ENCODE measurements at places on chromosomes 7 and 10.

GRCh38 chr7:155487509-155488482, 29.9 kb downstream of the EN2 start:
- no peak for DNase-seq

DNA sequence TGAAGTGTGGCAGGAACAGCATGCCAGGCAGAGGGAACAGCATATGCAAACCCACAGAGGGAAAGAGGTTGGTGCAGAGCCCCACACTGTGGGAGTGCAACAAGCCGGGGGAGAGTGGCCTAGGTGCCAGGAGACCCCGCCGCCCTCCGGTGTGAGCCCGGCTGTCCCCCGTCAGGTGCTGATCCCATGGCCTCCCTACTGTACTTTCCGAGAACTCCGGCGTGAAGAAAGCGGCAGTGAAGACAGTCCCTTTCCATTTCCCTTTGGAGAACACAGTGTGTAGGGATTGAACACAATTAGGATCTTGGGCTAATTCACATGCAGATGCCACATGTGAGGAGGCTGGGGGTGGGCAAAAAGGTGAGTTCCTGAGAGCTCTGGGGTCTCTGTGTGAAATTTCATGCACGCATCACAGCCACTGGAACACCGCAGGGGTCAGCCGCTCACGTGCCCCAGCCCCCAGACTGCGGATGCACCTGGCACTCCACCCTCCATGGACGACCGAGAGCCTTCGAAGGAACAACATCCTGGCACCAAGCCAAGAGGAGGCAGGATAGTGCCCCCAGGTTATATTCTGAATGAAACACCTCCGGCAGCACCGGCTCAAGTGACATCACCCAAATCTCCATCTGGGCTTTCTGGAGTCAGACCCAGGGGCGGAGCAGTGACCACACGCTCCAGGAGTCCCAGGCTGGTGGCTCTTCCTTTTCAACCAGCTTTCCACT, 82.1 kb upstream of the PPP2R2D start:
- DNase-seq, result no peak

DNA sequence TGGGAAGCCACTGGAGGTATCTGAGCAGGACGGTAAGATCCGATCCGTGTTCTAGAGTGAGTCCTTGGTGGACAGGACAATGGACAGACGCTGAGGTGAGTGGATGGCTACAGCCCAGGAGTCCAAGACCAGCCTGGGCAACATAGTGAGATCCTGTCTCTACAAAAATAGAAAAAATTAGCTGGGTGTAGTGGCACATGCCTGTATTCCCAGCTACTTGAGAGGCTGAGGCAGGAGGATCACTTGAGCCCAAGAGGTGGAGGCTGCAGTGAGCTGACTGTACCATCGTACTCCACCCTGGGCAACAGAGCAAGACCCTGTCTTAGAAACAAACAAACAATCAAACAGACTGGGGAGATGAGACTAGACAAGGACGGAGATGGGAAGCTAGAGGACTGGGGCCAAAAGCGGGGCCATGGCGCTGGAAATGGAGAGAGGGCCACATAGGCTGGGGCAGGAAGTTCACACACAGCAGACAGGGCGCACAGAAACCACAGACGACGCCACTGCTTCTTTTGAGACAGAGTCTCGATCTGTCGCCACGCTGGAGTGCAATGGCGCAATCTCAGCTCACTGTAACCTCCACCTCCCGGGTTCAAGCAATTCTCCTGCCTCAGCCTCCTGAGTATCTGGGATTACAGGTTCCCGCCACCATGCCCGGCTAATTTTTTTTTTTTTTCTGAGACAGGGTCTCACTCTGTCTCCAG, 24.7 kb downstream of the DAGLB start:
- no peak for DNase-seq

DNA sequence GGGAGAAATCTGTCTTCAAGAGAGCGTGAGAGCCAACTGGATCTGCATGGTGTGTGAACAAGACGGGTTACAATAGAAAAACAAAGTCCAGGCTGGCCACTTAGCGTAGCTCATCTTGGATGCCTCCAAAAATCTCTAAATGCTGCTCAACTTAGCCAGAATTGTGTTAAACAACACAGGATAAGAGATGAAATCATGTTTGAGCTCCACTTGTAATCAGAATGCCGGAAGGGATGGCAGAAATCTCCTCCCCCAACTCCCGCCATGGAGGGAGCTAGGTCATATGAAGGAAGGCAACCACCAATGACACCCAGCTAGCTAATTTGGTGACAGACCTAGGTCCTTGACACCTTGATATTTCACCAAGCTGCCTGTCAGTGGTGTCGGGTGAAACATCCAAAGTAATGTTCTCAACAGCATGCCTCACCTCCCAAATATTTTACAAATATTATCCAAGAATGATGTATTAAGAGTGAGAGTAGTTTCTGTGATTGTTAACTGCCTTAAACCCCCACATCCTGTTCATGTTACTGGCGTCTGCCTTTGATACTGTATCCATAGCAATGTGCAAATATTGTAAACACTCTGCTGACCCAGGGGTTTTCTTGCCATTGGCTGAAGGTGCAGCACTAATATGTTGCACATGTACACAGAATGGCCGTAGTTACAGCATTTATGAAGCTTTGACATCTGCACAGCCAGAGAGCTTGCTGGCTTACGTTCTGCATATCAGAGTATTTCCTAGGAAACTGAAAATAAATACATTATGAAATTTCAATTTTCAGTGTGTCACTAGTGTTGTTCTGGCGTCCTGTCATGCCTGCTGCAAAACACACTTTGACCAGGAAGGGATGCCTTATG, 25.8 kb downstream of the TMEM254 start:
- DNase-seq, result no peak

DNA sequence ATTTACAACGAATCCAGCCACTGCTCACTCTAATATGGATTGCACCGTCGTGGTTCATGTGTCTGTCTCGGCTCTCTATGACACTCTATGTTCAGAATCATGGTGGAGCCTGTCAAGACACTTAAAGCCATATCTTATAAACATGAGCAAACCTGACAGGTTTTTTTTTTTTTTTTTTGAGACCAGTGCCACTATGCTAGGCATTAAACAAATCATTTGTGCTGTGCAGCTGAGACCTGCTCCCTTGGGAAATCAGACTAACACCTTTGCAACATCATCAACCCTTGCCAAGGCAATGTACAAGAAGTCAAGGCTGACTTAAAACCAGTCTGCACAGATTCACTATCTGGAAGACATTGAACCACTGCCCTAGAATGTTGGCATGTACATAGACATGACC, 181.2 kb upstream of the ANK3 start:
- no peak for DNase-seq

- DNase-seq, result no peak
Measured at GRCh38 chr7:98387544-98388226, 13.2 kb downstream of the BAIAP2L1 start.

DNA sequence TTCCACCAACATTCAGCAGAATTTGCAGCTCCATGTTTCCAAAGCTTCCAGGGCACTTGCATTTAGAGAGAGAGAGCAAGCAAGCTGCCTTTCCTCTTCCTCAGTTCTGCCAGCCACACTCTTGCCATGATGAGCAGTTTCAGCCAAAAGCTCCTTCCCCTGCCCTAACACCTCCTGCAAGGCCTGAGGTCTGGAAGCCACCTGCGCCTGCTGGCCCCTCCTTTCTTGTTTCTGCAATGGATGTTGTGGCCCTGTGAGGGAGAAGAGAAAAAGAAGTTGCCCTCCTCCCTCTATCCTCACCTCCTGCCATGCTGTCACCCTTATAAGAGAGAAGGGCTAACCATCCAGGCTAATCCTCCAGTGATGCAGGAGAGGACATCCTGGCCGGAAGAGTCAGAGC, 48.7 kb downstream of the IKZF1 start:
- DNase-seq, result no peak

All from activated naive CD4-positive, alpha-beta T cell (primary cell).